ELF-1 (cell line): ENCODE measurements at places on chromosomes 3 and 15.

GRCh38 chr3:184085389-184085852 is 11.4 kb upstream of the HTR3E start:
- DNase-seq = peak; percentile 6

- DNase-seq = no peak
These were observed 446.7 kb downstream of the C3orf38 start for GRCh38 chr3:88596451-88596850.

GRCh38 chr3:47565734-47566550 is 12.7 kb downstream of the CSPG5 start:
- DNase-seq = peak; percentile 14

DNA sequence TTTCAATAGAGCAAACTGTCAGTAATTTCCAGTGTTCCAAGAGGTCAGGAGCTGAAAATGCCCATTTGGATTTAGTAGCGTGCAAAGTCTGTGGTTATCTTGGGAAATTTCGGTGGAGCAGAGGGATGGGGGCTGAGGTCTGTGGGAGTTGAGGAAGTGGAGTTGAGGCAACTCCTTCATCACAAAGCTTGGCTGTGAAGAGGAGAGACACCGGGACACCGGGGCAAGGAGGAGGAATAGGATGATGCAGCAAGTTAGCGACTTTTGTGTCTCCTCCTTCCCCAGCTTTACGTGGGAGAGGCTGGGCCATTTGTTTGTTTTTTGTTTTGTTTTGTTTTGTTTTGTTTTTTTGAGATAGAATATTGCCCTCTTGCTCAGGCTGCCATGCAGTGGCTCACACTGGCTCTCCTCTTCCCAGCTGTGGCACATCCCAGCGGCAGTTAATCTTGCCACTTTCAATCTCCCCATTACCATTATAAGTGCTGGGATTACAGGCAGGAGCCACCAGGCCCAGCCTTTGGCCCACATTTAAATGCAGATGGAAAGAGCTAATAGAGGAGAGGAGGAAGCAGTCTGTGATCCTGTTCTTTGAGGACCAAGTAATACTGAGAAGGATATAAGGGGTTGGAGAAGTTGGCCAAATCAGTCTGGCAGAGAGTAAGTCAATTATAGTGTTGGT is 47.1 kb downstream of the CRTC3 start:
- DNase-seq = no peak

DNA sequence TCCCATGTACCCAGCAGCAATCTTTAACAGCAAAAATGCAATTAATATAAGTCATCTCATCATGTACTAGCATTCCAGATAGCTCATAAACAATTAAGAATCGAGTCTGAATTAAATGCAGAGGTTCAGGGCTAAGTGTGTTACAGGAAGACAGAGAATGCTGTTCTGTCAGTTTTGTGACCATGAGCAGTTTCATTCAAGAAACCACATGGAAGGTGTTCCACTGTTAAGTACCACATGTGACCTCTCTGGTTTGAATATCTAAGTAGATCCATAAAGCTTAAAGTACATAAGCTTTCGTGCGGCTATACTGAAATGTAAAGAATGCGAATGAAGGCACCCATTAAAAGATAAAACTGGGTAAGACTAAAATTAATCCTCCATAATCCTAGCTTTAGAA is 272.3 kb downstream of the IL5RA start:
- no peak for DNase-seq

DNA sequence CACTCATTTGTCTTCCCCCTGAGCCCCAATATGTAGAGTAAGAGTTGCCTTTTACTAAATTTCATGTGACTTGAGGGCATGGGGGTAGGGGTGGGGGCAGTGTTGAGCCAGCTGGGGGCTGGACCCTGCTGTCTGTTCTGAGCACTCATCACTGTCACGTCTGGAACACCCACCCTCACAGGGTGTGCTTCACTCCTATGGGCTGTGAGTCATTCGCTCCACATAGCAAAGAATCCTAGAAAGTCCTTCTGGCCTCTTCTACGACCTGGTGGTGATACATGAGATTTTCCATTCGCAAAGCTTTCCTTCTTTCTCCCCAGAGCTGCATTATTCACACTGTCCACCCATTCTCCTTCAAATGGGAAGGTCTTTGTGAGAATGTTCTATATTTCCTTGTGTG is 43.6 kb upstream of the MGLL start:
- no peak for DNase-seq

GRCh38 chr3:37751967-37752648 is 109.6 kb upstream of the CTDSPL start:
- no peak for DNase-seq

DNA sequence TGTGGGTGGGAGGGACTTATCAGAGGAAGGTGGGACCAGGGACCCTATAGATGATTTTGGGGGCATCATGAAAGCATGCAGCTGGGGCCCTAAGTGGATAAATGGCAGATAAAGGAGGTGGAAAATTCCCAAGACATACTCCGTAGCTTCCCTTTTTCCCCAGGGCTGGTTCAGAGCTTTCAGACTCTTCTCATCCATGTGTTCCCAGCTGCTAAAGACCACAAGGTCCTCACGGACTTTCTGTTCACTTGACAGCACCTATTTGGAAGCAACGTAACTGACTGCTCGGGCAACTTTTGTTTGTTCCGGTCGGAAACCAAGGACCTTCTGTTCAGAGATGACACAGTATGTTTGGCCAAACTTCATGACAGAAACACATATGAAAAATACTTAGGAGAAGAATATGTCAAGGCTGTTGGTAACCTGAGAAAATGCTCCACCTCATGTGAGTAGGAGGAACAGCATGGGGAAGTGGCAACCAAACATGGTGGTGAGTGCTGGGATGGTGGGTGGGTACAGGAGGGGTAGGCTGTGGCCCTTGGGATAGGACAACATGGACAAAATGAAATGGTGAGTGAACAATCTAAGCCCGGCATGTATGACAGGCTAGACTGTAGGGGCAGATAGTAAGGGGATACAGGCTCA is 28.7 kb upstream of the SRPRB start:
- no peak for DNase-seq

- peak; percentile 11 for DNase-seq
These were observed 10.6 kb upstream of the WNT7A start for GRCh38 chr3:13890377-13891016.

DNA sequence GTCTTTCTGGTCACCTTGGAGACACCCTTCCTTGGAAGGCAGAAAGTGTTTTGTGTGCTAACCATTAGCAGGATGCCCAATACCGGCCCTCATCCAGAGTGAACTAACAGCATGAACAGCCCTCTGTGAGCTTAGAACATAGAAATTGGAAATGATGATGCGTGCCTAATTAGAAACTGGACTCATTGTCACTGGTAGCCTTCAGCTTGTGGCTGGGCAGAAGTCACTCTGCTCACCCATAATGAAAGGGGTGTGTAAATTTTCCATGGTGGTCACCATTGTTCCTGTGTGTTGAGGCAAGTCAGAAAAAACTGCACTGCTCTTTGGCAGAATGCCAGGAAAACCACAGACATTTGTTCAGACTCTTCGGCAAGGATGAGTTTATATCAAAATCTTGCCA is 74.7 kb upstream of the CNTN4 start:
- no peak for DNase-seq

GRCh38 chr3:55605443-55606236 is 118.5 kb upstream of the WNT5A start:
- DNase-seq = no peak

DNA sequence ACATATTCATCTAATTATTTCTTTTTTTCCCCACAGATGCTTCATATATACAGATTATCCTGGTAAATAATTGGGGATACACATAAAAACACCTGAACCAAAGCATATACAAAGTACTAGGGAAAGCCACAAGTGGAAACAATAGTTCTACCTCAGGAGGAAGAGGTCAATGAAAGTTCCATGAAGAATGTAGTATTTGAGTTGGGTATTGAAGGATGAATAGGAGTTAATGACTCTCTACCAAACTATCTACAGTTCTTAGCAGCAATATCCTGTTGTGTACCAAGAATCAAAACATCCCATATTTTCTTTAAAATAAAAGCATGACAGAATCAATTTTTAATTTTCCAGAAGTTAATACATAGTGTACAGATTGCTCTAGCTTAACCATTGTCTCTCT is 78.9 kb downstream of the STAC start:
- no peak for DNase-seq

GRCh38 chr15:26842391-26842790 is 24.5 kb upstream of the GABRA5 start:
- no peak for DNase-seq

DNA sequence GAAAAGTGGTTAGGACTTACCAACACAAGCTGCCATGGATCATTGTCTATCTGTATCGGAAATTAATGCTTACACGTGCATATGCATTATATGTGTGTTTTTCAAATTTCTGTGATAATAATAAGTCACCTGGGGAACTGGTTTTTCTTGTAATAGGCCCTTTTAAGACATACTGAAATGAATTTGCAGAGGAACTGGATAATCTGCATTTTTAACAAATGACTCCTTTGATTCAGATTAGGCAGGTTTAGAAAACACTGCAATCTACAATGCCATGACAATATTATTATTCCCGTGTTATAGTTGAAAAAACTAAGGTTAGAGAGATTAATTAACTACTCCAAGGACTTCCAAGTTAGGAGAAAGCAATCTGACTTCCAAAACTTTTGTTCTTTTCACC is 23.4 kb downstream of the STRIT1 start:
- DNase-seq = no peak

DNA sequence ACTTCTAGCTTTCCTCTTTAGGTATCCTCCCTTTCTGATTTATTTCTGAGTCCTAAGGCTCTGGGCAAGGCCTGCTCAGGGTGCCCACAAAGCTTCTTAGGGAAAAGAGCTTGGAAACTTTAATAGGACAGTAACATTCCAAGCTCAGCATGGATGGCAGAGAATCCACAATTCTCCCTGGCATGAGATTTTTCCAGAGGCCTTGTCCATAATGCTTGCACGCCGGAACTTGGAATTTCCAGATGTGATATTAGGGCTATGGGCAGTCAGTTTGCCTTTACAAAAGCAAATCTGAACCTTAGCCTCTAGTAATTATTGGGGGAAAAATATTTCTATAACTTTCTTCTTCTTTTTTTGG is 139.0 kb upstream of the RBMS3 start:
- DNase-seq = no peak

GRCh38 chr3:159158213-159158612 is 356.4 kb downstream of the MFSD1 start:
- no peak for DNase-seq

- DNase-seq = peak; percentile 91
These were observed 1.4 kb downstream of the PFN2 start for GRCh38 chr3:149969110-149969939.

DNA sequence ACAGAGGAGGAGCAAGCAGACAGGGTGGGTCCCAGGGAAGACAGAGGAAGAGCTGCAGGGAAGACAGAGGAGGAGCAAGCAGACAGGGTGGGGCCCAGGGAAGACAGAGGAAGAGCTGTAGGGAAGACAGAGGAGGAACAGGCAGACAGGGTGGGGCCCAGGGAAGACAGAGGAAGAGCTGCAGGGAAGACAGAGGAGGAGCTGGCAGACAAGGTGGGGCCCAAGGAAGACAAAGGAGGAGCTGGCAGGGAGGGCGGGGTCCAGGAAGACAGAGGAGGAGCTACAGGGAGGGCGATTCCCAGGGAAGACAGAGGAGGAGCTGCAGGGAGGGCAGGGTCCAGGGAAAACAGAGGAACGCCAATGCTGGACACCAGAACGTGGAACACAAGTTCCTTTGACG is 66.5 kb downstream of the PLXNA1 start:
- peak; percentile 87 for DNase-seq

DNA sequence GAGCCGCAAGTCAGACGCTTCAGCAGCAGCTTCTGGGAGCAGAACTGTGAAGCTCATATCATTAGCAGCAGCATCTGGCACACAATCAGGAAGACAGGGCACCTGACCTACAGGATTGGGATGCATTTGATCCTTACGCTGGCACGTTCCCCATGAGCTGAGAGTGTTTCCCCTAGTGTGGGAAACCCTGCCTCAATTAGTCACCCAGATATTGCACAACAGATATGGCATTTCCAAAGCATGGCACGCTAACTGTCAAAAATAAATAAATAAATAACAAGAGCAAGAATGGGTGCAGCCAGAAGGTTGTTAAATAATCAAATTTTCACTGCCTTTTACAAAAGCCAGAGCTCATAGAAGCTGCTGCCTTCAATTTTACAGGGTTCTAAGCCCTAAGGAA is 189.6 kb upstream of the THBS1 start:
- DNase-seq = peak; percentile 2

DNA sequence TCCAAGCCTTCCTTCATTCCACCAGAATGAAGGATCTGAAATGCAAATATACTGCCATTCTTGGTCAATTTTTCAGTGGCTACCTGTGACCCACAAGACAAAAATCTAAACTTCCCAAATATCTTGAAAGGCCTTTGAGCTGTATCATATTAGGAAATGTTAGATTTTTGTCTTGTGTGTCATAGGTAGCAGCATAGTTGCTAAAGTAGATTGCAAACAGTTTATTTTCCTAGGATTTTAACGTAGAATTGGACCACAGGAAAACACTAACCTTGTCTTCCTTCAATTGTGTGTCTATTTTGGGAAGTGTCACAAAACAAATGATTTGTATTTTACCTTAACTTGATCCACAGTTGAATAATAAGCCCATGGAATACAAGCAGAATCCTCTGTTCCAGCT is 42.4 kb downstream of the CP start:
- DNase-seq = no peak

- no peak for DNase-seq
These were observed 42.4 kb downstream of the LNP1 start for GRCh38 chr3:100443690-100444089.

- no peak for DNase-seq
These were observed 8.0 kb downstream of the GCSAM start for GRCh38 chr3:112124907-112125607.

- no peak for DNase-seq
These were observed 57.4 kb downstream of the TIGIT start for GRCh38 chr3:114351123-114351821.

DNA sequence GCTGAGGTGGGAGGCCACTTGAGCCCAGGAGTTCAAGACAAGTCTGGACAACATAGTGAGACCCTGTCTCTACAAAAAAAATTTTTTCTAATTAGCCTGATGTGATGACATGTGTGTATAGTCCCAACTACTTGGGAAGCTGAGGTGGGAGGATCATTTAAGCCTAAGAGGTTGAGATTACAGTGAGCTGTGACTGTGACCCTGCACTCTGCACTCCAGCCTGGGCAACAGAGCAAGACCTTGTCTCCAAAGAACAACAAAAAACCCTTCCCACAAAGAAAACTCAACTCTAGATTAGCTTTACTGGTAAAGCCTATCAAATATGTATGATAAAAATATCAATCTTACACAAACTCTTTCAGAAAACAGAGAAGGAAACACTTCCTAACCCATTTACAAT is 68.5 kb downstream of the ZNF148 start:
- no peak for DNase-seq

DNA sequence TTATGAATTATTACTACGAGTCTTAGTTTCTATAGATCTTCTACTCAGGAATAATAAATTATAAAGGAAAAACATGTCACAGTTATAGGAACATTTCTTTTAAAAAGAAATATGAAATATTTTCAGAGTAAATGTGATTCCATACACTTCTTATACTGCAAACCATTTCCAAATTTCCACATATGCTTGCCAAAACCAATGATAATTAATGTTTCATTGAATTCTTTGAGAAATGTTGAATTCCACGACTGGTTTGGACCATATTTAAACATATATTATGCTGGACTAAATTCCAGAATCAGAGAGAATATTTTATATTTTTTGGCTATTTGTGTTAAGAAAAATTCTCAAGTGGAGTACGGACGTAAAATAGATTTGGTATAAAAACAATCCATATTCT is 144.6 kb downstream of the EPHA3 start:
- DNase-seq = no peak
